ENCODE measurements at places on chromosomes 12 and 14.

DNA sequence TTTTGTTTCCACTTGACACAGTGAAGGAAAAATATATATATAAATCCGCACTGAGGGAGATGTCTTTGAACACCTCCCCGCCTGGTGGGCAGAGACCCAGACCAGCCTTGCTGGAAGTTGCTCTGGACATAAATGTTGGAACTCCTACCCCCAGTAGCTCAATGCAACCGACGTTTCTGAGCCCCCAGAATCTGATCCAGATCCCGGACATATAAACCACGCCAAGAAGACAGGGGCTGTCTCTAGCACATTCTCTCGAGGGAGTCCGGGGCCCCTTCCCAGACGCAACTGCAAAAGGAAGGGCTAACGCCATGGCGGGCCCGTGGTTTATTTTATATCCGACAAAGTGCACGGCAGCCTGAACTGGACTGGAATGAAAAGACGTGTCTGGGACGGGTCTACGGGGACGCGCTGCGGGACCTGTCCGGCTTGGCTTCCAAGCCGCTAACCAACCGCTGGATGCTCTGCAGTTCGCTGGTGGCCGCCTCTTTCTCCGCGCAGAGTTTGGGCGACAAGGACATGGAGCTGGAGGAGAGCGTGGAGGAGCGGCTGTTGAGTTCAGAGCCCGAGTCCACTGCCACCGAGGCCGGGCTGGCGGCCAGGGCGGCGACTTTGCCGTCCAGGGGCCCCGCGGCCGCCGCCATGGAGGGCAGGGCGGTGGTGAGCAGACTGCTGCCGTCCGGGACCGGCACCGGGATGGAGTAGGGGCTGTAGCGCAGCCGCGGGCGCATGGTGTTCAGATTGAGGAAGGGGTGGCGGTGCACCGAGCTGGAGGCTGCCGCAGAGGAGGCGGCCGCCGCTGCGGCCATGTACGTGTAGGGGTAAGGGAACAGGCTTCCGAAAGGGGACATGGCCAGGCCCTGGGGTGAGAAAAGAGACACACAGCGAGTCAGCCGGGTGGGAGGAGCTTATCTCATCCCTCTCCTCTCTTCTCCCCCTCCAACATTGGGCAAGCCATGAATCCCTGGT lies 12.2 kb downstream of the TBX3 start:
- no peak for DNase-seq

DNA sequence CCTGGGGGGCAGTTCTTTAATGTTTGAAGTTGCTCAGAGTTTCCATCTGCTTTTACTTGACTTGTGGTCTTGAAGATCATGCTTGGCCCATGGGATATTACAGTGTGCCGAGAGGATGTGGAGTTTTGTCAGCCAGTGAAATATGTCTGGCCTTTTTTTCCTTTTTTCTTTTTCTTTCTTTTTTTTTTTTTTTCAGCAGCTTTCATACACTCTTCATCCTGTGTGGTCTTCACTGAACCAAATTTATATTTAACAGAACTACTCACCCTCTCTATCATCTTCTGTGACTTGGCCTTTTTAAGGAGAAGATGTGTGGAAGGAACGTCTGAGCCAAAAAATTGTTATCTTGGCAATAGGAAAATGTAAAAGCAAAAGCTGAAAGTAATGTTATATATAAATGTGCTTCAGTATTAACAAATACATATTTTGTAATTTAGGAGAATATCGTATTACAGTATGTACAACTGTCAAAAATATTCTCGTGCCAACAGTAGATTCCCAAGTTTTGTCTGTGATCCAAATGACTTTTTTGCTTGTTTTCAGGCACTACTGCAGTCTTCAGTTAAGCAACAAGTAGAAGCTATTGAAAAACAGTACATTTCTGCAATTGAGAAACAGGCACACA lies 200.6 kb downstream of the CCDC91 start:
- no peak for DNase-seq

- peak; percentile 66 for DNase-seq
Observed at GRCh38 chr14:22047115-22047514, 373.5 kb upstream of the OR4E1 start.

DNA sequence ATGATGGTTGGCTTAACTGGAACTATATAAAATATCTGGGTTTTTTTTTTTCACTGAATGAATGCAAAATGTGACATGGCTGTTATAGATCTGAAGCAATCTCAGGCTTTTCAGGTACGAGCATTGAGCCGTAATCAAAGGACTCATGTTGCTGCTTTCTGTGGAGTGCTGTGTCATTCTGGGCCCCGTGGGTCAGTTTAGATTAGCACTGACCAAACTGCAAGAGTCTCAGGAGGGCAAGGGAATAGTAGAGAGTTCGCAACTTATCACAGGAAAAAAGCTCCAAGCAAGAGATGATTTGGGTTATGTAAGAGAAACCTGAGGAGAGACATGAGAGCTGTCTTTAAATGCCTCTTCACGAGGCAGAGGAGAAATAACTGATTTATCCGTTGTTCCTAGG lies 59.1 kb downstream of the UBR7 start:
- DNase-seq = no peak

GRCh38 chr14:63523735-63524426 lies 19.3 kb downstream of the PPP2R5E start:
- no peak for DNase-seq

GRCh38 chr14:102915292-102916110 lies 7.0 kb upstream of the AMN start:
- no peak for DNase-seq

- DNase-seq = no peak
Observed at GRCh38 chr14:104041430-104042104, 43.9 kb upstream of the ASPG start.
